ENCODE measurements at places on chromosomes 11 and 22.

DNA sequence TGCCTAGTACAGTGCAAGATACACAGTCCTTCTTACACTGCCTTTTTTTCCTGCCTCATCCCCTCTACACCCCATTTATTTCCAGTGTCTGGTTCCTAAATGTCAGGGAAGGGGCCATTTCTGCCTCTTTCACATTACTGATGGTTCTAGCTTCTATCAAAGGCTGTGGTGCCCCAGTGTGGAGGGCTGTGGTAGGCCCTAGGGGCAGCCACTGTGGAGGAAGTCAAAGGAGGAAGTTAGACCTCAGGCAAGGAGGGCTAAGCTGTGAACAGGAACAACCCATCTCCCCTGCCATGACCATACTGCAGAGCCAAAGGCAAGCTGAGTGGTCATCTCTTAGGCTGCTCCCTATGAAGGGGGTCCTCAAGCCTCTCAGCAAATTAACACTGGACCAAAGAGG is 81.9 kb upstream of the CRTAM start:
- peak; percentile 4 for DNase-seq

DNA sequence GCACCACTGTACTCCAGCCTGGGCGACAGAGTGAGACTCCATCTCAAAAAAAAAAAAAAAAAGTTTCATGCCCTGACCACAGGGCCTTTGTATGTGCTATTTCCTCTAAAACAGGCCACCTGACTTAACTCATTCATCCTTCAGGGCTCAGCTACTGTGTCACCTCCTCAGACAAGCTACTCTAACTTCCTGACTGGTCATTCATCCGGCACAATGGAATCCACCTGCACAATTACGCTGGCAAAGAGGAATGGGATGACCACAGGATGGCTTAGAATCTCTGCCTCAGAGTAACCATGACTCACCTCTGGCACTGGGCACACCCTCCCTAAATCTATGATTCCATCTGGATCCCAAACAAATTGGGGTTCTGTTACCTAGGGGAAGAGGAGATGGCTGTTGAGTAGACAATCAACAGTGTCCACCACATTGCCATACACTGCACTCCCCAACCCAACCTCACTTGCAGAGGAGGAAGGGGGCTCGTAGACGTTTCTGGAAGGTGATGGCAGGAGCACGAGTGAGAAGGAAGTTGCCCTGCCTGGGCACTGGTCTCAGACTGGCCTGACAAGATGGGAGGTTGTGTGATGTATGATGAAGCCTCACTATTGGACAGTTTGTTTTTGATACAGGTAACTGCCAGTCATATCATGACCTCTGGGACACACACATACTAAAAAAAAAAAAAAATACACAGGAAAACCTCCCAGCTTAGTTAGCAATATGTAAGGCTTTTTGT is 22.8 kb upstream of the HMOX1 start:
- DNase-seq = no peak

DNA sequence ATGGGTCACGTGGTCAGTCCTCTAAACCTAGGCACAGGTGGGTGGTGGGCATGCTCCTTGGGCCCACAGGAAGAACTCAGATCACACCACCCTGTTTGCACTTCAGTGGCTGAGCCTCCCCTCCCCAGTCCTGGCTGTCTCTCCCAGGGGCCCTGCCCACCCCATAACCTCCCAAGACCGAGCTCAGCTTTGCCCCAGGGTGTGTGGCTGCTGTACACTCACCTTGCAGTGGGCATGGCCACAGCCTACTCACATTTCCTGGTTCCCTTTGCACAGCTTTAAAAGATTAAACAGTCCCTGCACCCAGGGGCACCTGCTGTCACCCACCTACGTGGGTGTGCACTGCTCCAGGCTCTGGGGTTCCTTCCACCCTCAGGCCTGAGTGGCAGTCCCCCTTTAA is 13.8 kb downstream of the TRIOBP start:
- DNase-seq = no peak

DNA sequence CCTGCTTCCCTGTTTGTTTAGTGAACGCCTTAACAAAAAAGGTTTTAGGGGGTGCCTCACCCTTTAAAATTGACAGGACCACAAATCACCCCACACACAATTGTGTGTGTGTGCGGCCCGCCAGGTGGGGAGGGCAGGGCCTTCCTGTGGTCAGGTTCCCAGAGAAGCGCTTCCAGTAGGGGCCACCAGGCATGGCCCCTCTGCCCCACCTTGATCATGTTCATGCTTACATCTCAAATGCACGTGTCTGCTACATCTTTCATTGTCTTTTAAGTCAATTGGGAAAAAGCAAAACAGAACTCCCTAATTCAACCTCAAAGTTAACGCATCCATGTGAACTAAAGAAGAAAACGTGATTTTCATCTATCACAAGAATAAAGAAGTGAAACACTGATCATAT is 1335.3 kb downstream of the TBC1D22A start:
- no peak for DNase-seq

GRCh38 chr11:57460758-57461749 is 726 bp downstream of the RTN4RL2 start:
- DNase-seq = no peak

DNA sequence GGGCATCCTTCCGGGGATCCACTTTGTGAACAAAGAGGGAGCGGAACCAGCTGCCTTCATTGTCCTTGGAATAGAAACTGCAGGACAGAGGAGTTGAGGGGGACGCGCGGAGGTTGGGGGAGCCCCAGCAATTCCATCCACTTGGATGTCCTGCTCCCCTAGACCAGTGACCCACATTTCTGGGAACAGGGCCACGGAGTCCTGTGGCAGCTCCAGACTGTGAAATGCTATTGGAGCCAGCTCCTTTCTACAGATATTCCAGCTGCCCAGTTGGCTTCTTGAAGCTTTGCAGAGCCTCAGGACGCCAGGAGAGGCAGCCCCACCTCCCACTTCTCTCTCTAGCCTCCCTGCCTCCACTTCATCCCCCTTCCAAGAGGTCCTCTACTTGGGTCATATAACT is 10.5 kb downstream of the NIPSNAP1 start:
- DNase-seq = no peak

DNA sequence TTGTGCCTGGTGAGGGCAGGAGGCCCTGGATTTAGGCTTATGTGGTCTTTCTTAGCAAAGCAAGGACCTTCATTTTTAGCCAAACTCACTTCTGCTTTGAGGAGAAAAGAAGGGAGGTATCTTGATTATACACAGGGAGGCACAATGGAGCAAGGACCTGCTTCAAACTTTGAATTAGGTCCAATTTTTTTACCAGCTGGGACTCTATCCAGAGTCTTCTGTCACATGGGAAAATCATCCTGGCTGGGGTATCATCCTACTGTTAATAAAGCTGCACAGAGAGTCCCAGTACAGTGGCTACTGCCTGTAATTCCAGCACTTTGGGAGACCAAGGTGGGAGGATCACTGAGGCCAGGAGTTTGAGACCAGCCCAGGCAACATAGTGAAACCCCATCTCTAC is 87.8 kb downstream of the CWC15 start:
- DNase-seq = no peak

DNA sequence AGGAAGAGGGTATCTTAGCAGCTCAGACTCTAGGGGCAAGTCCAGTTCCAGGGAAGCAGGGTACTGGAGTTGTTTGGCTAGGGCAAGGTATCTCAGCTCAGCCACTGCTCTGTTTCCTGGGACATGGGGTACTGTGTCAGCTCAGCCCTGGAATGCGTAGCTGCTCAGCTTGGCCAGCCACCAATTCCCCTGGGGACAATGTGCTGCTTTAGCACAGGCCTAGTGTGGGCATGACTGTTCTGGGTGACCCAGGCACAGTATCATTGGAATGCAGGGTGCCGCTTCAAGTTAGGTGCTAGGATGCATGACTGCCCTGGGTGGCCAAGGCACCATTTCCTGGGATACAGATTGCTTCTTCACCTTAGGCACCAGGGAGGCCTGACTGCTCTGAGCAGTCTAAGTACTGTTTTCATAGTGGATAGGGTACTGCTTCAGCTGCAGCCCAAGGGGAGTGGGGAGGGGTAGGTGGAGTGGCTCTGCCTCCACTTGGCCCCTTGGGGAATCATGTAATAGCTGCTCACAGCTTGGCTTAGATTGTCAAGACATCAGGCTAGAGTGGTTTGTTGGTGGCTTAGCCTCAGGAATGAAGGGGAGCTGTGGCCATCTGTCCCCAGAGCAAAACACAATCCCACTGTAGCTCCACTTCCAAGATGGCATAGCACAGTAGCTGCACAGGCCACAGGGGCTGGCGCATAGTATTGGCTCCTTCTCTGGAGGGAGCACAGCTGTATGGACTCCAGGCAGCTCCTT is 36.0 kb downstream of the MADD start:
- DNase-seq = no peak

- no peak for DNase-seq
Observed at GRCh38 chr22:42891008-42891407, 33.9 kb upstream of the ARFGAP3 start.

DNA sequence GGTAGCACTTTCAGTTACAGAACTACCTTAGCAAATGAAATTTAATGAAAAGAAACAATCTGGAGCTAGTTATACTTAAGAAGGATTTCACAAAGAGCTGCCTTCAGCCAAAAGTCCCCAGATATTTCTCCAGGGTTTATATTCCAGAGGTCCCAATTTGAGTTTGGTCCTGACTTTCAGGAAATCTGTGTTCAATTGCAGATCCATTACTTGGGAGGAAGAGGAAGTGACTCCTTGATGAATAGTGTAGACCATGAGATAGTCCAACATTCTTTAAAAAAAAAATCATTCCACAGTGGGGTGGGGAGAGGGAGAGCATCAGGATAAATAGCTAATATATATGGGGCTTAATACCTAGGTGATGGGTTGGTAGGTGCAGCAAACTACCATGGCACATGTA is 117.6 kb upstream of the ARHGAP20 start:
- no peak for DNase-seq

DNA sequence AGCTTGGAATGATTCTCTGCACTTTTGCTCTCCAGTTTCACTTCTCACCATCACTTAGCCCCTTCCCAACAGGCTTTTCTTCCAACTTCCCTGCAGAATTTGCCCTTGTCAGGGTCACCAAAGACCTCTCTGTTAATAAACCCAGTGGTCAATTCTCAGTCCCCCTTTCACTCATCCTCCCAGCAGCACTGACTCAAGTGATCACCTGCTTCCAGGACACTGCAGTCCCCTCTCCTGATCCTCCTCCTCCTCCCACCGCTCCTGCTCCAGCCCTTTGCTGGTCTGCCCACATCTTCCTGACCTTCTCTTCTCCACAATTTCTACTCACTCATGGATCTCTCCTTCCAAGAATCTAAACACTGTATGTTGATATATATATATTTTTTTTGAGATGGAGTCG is 57.9 kb downstream of the SHISAL1 start:
- DNase-seq = no peak

- no peak for DNase-seq
Observed at GRCh38 chr11:69010964-69011623, 2.0 kb downstream of the MRGPRF start.

- no peak for DNase-seq
Observed at GRCh38 chr11:11657218-11657955, 35.6 kb upstream of the GALNT18 start.

- no peak for DNase-seq
Observed at GRCh38 chr11:70928854-70929598, 323.4 kb downstream of the SHANK2 start.

GRCh38 chr11:86737737-86738136 is 62.6 kb upstream of the PRSS23 start:
- DNase-seq = no peak

- DNase-seq = no peak
Observed at GRCh38 chr11:69874984-69875624, 55.9 kb upstream of the FGF3 start.

GRCh38 chr22:50047346-50047745 is 10.8 kb downstream of the TTLL8 start:
- no peak for DNase-seq

DNA sequence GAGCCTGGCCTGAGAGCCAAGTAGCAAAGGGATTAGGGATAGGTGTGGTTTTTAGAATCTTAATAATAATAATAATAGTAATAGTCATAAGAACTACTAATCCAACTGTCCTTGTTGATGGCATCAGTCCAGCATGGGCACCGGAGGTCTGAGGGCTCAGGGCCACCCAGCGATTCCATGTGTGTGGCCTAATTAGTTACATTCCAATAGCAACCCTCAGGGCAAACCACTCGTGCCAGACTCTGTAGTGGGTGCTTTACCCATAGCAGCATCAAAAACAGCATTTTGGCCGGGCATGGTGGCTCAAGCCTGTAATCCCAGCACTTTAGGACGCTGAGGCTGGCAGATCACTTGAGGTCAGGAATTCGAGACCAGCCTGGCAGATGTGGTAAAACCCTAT is 19.0 kb upstream of the MYH9 start:
- no peak for DNase-seq

DNA sequence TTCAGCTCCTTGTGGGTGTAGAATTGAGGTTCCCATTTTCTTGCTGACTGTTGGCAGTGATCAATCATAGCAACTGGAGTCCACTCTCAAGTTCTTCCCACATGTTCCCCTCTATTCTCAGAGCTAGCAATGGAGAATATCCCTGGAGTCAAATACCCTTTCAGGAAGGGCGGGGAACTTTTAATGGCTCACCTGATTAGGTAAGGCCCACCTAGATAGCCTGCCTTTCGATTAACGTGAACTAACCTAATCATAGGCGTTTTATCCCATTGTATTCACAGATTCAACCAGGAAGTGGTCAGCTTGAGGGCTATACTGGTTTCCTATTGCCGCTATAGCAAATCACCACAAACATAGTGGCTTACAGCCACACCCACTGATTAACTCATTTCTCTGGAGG is 7.1 kb upstream of the LRRC55 start:
- no peak for DNase-seq

GRCh38 chr22:46792061-46792796 is 29.8 kb downstream of the TBC1D22A start:
- DNase-seq = no peak

- DNase-seq = no peak
Observed at GRCh38 chr22:48855013-48855412, 972.7 kb downstream of the BRD1 start.

GRCh38 chr22:48838846-48839730 is 988.6 kb downstream of the BRD1 start:
- no peak for DNase-seq

- DNase-seq = no peak
Observed at GRCh38 chr11:129416080-129416820, 40.6 kb downstream of the BARX2 start.

- DNase-seq = no peak
Observed at GRCh38 chr11:125947419-125948277, 1.8 kb downstream of the VSIG10L2 start.

DNA sequence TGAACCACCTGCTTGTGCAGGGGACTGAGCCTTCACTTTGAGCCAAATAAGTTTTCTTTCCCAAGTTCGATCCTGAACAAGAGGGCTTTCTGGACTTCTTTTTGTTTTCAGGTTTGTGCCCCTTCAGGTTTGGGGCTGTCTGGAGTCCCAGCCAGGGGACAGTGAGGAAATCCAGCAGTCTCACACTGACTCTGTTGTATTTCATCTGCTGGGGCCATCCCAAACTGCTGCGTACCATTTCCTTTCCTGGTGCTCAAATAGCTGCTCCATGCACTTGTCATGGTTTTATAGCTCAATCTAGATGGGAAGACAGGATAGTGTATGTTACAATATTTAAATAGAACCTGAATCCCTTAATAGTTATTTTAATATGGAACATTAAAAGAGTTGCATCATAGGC is 66.3 kb upstream of the IGLL5 start:
- DNase-seq = no peak

Measured in activated naive CD8-positive, alpha-beta T cell treated with anti-CD3 and anti-CD28 coated beads, Interleukin-2, amount 50 U/mL, for 16 hours (primary cell).